ENCODE measurements at places on chromosomes 4 and X. TPM values are rescaled to one million over a fixed set of nuclear protein-coding genes. Genes with fewer than 3 reads are reported as not detected.

MND1 gene
- 0.20 TPM for polyA plus RNA-seq

RS1 gene
- polyA plus RNA-seq, result not detected

XAGE1A gene
- not detected for polyA plus RNA-seq

- DNase-seq, result peak; percentile 51
Observed at GRCh38 chr4:154491341-154492271, at the start of gene DCHS2. Gene DCHS2, minus strand, starts transcription at chr4:154491799. Its CDS starts 444 bp downstream, at chr4:154491355.

SOX3 gene
- polyA plus RNA-seq, result not detected

GRCh38 chr4:109588176-109588575 is 28.1 kb downstream of the MCUB start:
- no peak for DNase-seq

SLC6A14 gene
- polyA plus RNA-seq, result not detected

RHOXF1 gene
- polyA plus RNA-seq, result 0.16 TPM

DNA sequence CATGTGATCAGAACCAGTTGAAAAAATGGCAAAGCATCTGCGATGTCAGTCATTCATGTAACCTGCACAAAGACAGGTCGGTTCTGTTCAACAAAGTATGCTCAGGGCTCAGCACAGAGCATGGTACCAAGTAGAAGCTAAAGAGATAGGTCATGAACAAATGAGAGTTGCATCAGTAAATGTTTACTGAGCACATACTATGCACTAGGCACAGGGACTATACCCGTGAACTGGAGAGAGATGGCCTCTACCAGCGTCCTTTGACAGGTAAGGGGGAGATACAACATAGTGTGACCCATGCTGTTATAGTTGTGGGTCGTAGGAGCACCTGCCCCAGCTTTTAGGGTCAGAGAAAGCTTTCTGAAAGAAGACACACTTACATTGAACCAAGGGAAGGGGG is 46.7 kb downstream of the PHKA2 start:
- DNase-seq, result no peak

DNA sequence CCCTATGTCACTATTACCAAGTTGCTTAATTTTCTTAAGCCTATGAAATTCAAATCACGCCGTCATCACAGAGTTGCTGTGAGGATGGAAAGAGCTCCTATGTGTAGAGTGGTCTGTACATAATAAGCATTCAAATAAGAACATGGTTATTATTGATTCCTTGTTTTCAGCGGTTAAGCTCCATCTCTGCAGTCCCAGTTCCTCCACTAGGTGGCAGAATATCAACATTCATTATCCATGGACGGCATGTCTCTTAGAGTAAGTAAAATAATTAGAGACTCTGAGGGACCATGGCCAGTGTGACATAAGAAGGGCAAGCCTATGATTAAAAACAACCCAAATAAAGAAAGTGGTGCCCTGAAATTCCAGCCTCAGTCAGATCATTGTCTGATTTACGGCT is 132.5 kb upstream of the NHS start:
- no peak for DNase-seq

GRCh38 chr4:140149846-140150635 is 3.9 kb downstream of the MAML3 start:
- DNase-seq, result peak; percentile 67

DNA sequence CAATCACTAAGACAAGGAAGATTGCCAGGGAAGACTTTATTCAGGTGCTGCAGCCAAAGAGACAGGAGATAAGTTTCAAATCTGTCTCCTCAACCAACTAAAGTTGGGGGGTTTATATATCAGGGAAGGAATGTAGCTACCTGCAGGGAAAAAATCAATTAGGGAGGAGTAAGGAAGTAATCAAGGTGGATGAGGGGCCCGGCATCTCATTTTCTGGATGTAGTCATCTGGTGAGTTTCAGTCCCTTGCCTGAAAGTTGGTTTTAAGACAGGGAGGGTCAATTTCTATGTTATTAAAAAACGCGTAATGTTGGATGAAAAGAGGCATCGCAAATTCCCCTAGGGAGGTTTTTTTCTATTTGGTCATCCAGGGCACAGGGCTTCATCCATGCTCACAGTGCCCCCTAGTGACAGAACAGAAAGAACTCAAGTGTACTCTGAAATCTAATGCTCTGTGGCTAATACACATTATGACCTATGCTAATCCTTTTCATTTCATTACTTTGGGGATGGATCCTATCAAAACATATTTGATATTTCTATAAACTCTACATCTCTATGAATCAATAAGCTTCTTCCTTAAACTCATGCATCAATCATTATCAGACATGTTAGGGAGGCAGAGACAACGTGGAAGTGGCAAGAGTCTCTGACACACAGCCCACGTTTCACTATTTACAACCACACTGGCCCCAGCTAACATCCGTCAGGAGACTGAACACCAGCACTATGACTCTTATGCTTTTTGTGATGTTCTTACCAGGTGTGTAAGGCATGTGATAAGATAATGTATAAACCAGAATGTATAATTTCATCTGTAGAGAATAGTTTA is 1577.0 kb upstream of the TENM3 start:
- no peak for DNase-seq

DNA sequence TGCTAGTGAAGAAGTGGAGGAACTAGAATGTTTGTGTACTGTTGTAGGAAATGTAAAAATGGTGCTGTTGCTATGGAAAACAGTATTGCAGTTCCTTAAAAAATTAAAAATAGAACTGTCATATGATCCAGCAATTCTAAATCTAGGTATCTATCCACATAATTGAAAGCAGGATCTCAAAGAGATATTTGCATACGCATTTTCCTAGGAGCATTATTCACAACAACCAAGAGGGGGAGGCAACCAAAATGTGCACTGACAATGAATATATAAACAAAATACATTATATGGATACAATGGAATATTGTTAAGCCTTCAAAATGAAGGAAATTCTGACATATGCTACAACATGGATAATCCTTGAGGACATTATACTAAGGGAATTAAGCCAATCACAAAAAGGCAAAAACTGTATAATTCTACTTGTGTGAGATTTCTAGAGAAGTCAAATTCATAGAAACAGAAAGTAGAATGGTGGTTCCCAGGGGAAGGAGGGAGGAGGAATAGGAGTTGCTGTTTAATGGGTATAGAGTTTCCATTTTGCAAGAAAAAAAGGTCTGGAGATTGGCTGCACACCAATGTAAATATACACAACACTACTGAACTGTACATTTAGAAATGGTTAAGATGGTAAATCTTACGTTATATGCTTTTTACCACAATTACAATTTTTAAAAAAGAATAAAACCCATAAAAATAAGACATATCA is 35.6 kb upstream of the KCNE5 start:
- DNase-seq, result no peak

GRCh38 chr4:155001251-155001650 is 207.2 kb upstream of the NPY2R start:
- DNase-seq, result no peak

GRCh38 chrX:54177306-54177705 is 5.7 kb downstream of the FAM120C start:
- no peak for DNase-seq

GRCh38 chrX:40964633-40965586 is 120.3 kb upstream of the USP9X start:
- no peak for DNase-seq

DNA sequence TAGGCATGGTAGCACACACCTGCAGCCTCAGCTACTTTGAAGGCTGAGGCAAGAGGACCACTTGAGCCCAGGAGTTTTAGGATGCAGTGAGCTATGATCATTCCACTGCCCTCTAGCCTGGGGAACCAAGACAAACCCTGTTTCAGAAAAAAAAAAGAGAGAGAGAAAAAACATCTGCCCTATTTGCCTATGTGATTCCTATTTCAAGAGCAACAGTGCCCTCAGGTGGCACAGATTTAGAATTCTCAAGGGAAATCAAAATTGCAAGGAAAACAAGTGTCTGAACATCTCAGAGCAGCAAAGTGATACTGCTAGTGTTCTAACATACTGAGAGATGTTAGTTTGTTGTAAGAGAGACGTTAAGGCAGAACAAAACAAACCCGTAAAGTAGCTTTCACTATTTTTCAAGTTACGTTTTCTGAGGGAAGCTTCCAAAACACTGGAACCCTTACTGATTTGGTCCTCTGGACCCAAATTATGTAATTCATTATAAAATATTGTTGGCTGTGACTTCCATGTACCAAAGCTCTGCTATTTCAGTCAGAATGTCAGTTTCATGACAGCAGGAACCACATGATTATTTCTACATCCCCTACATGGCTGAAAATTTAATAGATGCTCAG is 7.9 kb downstream of the BDH2 start:
- no peak for DNase-seq

DNA sequence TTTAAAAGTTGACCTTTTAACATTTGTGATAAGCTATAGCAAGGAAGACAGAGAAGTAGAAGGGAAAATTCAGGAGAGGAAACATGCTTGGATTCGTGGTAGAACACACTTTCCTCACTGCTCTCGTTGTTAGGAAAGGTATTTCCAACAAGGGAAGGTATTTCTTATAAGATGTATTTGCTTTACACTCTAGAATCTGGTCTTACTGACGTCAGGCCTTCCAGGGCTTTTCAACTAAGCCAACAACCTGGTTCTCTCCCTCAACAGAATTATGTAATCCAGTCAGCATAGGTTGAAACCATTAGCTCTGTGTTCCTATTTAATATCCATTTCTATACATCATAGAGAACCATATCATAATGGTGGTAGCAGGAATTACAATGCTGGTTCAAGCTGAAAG is 241.9 kb downstream of the SLC39A8 start:
- no peak for DNase-seq

DNA sequence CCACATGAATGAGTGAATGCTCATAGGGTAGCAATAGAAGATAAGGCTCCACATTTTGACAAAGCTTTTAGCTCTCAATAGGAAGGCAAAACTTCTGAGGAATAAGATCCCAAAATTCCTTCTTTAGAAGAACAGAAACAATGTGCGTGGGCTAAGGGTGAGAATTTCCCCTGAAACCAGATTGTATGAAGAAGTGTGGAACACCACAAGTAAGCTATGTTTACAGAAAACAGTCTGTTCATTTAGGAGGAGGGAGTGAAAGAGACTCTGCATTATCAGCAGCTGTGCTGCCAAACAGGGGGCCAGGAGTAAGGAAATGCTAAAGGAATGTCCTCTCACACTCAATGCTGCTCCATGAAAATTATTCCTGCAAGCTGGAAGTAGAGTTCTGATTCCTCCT is 851.6 kb downstream of the CENPC start:
- DNase-seq, result no peak

DNA sequence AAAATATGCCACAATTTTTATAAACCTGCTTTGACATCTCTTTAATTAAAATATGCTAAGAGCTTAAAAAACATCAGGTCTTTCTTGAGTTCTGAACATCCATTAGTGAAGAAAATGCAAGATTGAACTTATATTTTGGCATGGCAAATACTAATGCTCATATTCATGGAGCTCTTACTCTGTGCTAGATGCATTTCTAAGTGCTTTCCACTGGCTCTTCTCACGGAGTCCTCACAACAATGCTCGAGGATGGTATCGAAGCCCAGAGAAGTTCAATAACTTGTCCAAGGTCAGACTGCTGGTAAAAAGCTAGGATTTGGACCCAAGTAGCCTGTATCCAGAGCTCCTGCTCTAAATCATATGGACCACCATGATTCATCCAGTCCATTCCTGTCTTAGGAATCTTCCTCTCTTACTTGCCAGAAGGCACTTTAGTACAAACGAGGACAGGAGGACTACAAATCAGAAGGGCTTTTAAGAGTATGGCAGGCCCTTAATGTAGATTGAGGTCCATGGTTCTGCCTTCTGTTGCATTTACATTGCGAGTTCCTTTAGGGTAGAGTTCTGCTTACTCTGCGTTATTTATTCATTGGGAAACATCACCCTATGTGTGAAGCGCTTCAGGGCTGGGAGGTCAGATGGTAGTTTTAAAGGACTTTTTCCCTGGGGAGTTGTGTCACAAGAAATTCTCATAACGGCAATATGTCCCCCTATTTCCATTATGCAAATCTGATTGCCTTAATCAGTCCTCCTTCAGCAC is 199.2 kb downstream of the RASL11B start:
- no peak for DNase-seq

- no peak for DNase-seq
Observed at GRCh38 chr4:27360790-27361267, 500.2 kb downstream of the STIM2 start.

DGAT2L6 gene
- polyA plus RNA-seq, result not detected

GRCh38 chr4:101527188-101527587 is 179.9 kb upstream of the PPP3CA start:
- DNase-seq, result no peak
